Activated CD8-positive, alpha-beta memory T cell treated with anti-CD3 and anti-CD28 coated beads, Interleukin-2, amount 50 U/mL, for 48 hours (primary cell): ENCODE measurements at places on chromosomes 5 and 9.

DNA sequence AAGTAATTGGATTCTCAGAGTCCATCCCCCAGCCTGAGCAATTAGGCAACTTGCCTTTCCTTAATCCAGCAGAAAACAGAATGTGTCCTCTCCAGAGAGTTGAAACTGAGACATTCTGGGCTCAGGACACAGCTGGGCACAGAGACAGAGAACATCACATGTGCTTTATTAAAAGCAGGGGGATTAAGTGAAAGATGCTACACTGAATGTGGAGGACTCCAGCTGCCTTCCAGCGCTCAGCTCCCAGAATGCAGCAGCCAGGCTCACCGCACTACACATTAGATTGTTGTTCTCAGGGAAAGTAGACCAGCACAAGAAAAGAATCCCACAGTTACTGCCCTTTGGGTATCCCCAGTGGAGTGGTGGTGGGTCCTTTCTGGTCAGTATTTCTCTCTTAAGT, 141.6 kb upstream of the IL12B start:
- DNase-seq = no peak

DNA sequence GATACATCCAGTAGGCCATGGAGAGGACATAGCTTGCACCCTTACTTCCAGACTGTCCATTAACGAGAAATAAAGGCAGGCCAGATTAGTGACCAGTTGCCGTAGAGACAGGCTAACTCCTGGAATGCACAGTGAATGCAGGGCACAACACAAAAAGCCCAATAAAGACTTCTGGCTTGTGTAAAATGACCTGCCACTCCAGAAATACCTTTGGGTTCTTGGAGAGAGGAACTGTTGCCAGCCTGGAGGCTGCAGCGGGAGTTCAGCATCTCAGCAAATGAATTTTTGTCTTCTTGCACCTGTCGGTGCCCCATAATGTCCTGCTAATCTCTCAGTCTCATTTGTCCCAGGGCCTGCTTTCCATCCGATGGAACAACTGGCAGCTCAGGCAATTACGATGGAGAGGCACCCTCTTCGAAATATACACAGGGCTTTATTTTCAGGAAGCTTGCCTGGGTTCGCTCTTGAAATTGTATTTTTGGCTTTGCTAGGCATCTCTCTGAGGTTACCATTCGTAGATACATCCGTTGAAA, 538.8 kb upstream of the ZNF462 start:
- no peak for DNase-seq

DNA sequence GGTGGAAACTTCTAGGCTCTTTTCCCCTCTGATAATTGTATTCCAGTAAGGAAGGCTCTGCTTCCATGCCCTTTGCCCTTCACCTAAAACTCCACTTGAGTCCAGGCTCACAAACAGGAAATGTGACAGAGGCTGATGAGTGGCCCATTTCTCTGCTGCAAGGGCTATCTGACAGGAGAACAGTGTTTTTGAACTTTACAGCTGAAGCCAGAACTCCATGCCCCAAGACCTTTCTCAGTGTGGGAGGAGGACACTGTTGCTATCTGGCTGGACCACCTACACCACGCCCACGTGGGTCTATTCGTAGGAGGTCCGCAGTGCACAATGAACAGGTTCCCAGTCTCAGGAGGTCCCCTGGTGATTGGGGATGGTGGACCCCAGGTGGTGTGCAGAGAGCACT, 13.6 kb downstream of the GGTA1 start:
- DNase-seq = no peak

- no peak for DNase-seq
Measured at GRCh38 chr9:137486141-137486490, 27.0 kb upstream of the NSMF start.

DNA sequence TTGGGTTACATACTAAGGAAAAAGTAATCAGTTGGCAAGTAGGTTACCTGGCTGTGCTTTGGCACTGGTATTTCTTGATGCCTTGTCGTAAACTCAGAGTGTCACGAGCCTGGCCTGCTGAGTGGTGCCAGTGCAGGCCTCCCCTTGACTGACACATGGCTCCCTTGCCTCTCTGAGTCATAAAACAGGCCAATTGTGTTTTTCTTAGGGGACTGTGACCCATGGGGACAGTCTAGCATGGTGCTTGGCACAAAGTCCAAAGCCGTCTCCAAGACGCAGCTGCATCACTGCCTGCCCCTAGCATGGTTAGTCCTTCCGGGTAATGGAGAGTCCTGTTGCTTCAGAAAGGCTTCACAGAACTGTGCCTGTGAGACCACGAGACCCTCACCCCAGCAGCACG, 132.5 kb downstream of the MVB12B start:
- DNase-seq = peak; percentile 37

GRCh38 chr5:139181322-139181730, 16.8 kb downstream of the SIL1 start:
- DNase-seq = no peak
